NT2/D1 (cell line): ENCODE measurements at places on chromosomes 11 and 22.

DNA sequence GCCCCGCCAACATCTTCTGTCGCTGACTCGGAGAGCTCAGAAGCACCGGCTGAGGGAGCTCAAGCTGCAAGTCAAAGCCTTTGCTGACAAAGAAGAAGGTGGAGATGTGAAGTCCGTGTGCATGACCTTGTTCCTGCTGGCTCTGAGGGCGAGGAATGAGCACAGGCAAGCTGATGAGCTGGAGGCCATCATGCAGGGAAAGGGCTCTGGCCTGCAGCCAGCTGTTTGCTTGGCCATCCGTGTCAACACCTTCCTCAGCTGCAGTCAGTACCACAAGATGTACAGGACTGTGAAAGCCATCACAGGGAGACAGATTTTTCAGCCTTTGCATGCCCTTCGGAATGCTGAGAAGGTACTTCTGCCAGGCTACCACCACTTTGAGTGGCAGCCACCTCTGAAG is 6.7 kb downstream of the RAG1 start:
- DNase-seq: no peak

DNA sequence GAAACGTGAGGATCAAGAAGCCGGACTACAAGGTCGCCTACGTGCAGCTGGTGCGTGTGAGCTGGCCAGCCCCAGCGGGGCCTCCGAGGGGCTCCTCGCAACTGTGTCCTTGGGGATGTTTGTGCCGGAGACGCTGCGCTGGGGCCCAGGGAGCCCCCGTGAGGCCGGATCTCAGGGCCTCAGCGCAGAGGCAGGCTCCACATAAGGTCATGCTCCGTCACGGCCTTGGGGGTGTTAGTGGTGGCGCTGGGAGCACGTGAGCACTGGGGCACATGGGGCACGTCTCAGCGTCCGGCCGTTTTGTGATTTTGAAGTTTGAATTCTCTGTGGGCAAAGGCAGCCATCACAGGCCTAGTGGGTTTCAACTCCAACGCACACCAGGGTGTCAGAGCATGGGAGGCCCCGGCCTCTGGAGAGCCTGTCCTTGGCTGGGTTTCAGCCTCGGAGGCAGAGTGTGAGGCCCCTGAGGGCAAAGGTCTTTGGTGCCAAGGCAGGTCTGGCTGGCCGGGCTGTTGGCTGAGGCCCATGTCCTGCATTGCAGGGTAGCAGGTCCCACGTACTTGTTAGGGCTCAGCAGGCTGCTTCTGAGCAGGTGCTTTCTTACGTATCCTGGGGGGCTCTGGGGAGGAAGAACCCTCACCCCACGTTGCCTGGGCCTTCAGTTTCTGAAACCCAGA is 5.8 kb downstream of the MRPL23 start:
- no peak for DNase-seq

GRCh38 chr22:46501701-46502100 is 35.7 kb downstream of the CELSR1 start:
- DNase-seq: no peak

DNA sequence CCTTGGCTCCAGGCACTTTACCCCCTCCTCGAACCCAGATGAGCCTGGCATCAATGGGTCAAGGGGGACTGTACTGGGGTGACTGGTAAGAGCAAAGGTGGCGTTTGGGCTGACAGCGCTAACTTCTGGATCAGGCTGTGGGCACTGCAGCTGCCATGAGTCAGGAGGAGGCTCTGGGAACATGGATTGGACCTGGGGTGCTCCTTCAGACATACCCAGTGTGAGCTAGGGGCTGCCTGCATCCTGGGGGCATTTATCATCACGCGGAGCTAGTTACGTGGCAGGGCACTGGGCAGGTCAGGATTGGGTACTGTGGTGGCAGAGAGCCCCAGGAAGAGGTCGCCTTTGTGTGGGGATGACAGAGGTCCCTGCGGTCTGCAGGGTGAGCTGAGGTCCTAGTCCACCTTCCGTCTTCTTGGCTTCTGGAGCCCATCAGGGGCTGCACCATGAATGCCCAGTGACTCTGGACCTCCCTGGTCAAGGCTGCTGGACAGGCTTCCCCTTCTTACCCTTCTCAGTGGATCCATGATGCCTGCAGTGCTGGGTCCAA is 13.1 kb downstream of the GRIK4 start:
- no peak for DNase-seq

GRCh38 chr11:45926001-45926401 is 3.5 kb downstream of the LARGE2 start:
- no peak for DNase-seq

GRCh38 chr22:44409211-44409973 is 88.6 kb downstream of the RTL6 start:
- no peak for DNase-seq

DNA sequence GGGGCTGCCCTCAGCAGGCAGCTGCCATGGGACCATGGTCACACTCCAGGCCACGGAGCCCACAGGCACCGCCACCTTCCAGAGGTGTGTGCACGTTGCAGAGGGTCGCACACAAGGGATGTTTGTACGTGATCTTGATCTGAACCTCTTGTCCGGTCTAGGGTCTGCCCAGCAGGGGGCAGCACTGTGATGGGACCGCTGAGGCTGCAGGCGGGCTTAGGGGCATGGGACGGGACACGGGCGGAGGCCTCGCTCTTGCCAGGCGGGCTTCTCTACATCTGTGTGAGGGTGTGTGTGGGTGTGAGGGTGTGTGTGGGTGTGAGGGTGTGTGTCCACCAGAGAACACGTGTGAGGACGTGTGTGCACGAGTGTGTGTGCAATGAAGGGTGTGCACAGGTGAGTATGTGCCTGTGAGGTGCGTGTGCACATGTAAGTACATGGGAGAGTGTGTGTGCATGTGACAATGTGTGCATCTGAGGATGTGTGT is 52.4 kb downstream of the CACNA1I start:
- DNase-seq: peak; percentile 58

DNA sequence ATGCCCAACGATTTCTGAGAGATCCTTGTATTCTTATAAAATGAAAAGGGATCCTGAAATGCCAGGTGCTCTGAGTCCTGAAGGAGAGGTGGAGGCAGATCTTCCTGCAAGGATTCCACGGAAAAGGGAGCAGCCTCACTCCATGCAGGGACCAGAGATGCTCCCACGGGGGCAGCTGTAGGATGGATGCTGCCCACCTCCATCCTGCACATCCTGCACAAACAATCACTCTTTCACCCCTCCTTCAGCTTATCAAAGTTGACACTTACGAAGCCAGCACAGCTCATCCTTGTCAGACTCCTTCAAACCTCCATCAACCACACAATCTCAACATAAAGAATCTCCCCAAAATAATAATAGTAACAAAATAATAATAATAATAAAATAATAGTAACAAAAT is 119.1 kb downstream of the GGTLC2 start:
- DNase-seq: no peak

- DNase-seq: peak; percentile 80
These were observed 20.8 kb upstream of the TXNRD2 start for GRCh38 chr22:19962246-19962908.

DNA sequence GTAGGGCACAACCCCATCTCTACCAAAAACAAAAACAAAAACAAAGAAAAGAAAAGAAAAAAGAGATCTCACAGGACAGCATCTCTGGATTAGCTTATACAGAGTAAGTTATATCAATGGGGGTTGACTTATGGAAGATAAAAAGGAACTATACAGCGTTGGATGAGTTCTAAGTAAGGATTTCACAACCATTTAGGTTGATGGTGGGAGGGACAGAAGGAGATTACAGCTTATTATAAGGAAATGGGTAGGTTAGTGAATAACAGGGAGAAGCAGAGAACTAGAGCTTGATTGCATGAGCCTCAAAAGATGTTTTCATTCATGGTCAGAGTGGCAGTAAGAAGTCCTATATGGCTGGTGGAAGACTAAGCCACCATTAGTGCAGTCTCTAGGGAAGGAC is 60.3 kb downstream of the CECR2 start:
- DNase-seq: no peak

DNA sequence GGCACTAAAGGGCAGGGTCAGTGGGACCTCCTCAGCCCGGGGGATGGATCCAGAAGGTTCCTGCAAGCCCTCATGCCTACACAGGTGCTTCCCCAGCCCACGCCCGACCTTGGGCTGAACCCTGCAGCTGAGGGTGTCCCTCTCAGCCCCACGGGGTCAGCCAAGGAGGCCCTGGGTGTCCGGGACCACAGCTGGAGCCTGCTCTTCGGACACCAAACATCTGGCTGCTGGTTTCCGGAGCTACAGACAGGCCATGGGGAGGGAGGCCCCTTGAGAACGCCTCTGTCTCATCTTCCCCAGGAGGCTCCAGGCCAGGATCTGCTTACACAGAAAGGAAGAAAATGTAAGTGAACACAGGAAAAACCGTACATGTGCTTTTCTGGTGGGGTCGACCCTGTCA is 355.7 kb downstream of the MN1 start:
- no peak for DNase-seq

- no peak for DNase-seq
These were observed 69.5 kb downstream of the ZNRF3 start for GRCh38 chr22:28952857-28953256.

- no peak for DNase-seq
These were observed 64.1 kb downstream of the PRMT3 start for GRCh38 chr11:20451568-20451967.

GRCh38 chr11:93783765-93784144 is 327 bp upstream of the MED17 start:
- DNase-seq: no peak

DNA sequence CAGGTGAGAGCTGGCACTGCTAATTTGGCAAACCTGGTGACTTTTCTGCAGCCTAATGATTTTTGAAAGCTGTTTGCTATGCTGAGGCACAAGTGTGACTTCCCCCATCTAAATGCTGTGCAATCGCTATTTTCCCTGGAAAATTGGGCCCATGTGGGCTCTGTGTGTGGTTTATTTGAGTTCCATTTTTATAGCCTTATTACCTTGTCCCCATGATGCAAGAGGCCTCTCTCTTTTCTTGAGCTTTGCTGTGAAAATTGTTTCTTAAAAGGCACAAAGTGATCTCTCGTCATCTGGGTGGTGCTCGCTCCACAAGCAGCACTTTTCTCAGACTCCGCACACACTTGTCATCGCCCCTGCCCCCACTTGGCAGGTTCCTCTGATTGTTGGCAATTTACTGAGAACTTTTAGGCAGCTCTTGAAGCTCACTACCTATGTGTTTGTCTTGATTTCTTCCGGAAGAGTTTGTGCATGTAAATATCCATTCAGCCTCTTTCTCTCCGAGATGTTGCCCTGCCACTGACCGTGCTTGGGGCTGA is 24.9 kb downstream of the BMAL1 start:
- no peak for DNase-seq

GRCh38 chr11:126495281-126496220 is 140.1 kb downstream of the ST3GAL4 start:
- DNase-seq: no peak
